AG08396 (cell line): ENCODE measurements at places on chromosomes 7 and 10.

DNA sequence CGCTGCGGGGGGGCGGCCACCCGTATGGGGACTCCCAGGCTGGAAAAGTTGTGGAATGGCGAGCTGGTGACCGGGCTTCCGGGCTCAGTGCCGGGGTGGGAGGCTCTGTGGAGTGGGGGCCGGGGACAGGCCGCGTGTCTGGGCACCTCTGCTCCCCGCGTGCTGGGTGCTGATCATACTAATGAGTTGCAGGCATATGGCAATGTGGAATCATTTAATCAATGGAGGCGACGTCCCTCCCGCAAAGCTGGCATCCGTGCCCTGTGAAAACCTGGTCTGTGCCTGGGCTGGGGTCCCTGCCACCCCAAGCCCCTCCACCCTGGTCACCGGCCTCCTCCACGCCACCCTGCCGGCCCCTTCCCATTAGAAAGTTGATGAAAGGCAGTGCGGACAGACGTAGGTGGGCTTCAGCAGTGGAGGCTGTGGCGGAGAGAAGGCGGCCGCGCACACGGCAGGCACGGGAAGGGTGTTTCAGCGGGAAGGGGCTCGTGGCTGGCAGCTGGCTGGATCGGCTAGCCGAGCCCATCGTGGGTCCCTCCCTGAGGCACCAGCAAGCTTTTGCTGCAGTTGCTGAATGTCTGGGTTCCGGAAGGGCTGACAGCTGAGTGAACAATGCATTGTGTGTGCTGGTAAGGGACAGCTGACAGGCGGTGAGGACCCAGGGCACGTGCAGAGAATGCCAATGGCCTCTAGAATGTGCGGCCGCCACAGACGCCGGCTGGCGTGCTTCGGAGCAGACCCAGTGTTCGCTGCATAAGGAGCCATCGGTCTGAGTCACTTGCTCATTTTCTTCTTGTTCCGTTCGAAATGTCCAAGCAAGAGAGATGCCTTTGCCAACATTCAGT is 1.5 kb downstream of the ADGRA1 start:
- no peak for DNase-seq

GRCh38 chr7:2964208-2964607 is 79.5 kb downstream of the CARD11 start:
- DNase-seq, result no peak

GRCh38 chr10:60757420-60757895 is 20.8 kb upstream of the CDK1 start:
- DNase-seq, result no peak

DNA sequence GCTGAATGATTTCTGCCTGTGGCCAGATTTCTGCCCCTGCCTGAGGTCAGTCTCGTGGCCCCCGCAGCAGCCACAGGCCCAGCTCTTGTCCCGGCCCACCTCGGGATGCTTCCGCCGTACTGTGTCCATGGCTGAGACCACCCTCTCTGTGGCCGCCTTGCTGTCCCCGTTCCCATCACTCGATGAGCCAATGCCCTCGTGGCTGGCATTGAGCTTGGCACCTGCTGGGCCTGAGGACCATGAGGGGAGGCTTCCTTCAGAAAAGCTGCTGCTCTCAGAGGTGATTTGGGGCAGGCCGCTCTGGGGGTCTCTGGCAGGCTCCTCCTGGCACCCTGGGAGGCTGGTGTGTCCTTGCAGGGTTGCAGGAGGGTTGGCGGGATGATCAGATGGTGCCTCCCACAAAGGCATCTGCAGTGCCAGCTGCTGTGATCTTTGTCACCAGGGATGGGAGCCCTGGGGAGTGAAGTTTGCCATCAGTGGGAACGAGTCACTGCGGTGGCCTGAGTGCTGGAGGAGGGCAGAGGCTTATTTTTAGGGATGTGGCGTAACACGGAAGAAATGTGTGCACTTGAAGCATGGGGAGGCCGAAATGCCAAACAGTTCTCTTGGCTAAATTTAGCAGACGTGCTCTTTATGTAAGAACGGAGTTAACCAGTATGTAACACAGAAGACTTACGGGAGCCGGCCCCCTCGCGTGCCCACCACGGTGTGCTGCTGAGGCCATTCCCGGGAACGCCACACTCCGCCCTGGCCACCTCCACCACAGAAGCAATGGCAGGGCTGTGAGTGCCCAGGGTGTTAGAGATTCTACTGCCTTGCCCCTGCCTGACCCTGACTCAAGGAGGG is 47.7 kb downstream of the VIPR2 start:
- DNase-seq, result no peak

GRCh38 chr7:101457001-101457750 is 94.5 kb downstream of the COL26A1 start:
- no peak for DNase-seq

- DNase-seq, result no peak
These were observed 84.2 kb upstream of the LRRN3 start for GRCh38 chr7:111006691-111007090.

DNA sequence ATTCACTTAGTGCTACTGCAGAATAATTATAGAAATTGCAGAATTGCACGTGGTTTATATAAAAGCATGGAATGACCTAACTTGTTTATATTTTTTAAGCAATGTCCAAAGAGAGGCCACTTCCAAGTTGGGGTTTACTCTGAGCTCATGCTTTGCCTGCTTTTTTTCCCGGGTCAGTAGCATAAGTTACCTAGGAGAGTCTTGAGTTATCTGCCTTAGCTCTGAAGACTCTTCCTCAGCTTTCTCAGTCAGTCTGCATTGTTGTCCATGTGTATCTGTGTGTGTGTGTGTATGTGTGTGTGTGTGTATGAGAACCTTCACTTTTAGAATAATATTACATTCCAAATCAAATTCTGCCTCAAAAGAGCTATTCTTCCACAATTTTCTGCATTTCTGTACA is 239.5 kb upstream of the TCF7L2 start:
- DNase-seq, result no peak

- DNase-seq, result no peak
These were observed 45.4 kb downstream of the ASB13 start for GRCh38 chr10:5620966-5621365.
